Activated naive CD4-positive, alpha-beta T cell treated with anti-CD3 and anti-CD28 coated beads for 36 hours (primary cell): ENCODE measurements at places on chromosomes 5 and 9. TPM values are rescaled to one million over a fixed set of nuclear protein-coding genes. Genes with fewer than 3 reads are reported as not detected.

Gene CTXN3
- total RNA-seq = not detected

Gene ACSL6
- total RNA-seq = 2.4 TPM

Gene SMIM23
- not detected for total RNA-seq

DNA sequence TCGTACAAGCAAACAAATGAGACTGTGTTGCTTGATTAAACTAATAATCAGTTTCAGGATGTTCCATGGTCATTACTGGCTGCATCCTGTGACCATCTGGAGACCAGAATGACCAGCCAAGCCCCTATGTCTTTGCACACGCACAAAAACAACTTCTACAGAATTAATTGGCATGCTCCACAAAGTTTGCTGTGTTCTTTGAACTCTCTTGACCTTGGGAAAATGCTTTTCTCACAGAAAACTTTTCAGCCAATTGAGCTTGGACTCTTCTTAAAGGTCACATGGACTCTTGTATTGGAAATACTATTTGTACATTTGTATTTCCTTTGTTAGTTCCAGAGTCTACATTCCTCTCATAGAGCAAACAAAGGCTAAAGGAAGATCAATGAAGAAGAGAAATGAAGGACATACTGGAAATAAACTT, 147.8 kb downstream of the ARRDC3 start:
- H3K27ac ChIP-seq = no peak overlapping the region
- peaks cover 2% of the 10 kb centered on the region for H3K4me1 ChIP-seq
- DNase-seq = no peak
- H3K4me3 ChIP-seq = no peak overlapping the region
- no peaks in the 10 kb centered on the region for H3K36me3 ChIP-seq

DNA sequence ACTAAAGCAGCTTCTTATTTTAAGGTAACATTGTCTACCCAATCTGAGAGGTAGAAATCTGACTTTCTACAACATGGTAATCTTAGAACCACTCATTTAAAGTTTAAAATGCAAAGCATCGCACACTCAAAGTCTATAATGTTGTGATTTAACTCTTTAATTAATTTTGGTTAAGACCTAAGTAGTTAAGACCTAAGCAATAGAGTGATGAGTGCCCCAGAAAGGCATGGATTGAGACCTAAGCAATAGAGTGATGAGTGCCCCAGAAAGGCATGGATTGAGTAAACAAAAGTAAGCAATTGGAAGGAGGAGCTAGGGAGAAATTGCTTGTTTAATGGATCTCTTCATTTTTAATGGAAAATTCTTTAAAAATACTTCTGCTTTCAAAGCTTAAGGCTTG, 86.8 kb downstream of the NLN start:
- H3K4me1 ChIP-seq = peaks cover 32% of the 10 kb centered on the region
- peaks cover 56% of the 10 kb centered on the region for H3K36me3 ChIP-seq
- DNase-seq = no peak
- H3K4me3 ChIP-seq = no peak overlapping the region

Gene IRX4
- total RNA-seq = not detected

DNA sequence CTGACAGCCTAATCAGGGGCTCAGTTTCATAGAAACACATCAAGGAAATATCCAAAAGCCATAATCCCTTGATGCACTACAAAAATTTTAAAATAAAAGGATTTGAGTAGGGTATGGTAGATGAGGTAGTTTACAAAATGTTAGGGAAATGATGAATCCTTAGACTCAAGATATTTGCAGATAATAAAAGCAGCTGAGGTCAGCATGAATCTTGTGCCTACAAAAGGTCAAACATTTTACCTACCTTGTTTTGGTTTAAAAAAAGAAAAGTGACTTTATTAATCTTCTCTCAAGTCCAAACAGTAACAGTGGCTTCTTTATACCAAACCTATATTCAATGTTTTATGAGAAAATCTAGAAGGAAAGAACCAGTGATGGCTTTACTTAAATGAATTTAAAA, 135.5 kb downstream of the BNC2 start:
- no peaks in the 10 kb centered on the region for H3K4me1 ChIP-seq
- no peak for DNase-seq
- no peaks in the 10 kb centered on the region for H3K36me3 ChIP-seq
- H3K27me3 ChIP-seq = peaks cover under 1% of the 10 kb centered on the region

Gene NME5
- not detected for total RNA-seq

DNA sequence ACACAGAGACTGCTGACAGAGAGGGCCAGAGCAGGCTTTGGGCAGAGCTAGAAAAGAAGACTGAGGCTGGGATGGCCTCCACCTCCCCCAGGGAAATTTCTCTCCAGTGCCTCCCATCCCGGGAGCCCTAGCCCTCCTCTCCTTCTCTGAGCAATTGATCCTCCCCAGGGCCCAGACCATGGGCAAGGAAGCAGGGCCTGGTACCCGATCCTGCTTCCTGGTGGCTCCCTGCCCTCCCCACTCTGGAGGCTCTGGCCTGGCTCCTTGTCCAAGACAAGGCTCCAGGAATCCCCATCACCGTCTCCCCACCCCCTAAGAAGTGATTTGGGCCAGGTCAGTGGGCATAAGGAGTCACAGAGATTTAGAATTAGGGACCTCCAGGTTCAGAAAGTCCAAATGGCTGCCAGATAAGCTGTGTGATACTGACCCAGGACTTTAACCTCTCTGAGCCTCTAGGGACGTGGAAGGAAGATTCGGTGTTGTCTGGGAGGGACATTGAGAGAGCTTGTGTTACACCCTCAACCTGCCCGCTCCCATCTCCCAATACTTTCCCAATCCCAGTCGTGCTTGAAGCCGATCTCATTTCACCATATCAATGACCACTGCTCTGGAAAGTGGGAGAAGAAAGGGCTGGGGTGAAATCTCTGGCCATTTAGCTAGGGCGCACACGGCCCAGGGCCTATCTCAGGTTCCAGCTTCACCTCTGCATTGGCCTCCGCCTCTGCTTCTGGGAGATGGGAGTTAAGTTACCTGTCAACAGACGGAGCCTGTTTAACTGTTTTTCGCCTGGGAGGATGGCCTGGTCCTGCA, 25.8 kb upstream of the KIF12 start:
- no peaks in the 10 kb centered on the region for H3K36me3 ChIP-seq
- peaks cover 2% of the 10 kb centered on the region for H3K27me3 ChIP-seq
- no peaks in the 10 kb centered on the region for H3K4me1 ChIP-seq
- no peak for DNase-seq

DNA sequence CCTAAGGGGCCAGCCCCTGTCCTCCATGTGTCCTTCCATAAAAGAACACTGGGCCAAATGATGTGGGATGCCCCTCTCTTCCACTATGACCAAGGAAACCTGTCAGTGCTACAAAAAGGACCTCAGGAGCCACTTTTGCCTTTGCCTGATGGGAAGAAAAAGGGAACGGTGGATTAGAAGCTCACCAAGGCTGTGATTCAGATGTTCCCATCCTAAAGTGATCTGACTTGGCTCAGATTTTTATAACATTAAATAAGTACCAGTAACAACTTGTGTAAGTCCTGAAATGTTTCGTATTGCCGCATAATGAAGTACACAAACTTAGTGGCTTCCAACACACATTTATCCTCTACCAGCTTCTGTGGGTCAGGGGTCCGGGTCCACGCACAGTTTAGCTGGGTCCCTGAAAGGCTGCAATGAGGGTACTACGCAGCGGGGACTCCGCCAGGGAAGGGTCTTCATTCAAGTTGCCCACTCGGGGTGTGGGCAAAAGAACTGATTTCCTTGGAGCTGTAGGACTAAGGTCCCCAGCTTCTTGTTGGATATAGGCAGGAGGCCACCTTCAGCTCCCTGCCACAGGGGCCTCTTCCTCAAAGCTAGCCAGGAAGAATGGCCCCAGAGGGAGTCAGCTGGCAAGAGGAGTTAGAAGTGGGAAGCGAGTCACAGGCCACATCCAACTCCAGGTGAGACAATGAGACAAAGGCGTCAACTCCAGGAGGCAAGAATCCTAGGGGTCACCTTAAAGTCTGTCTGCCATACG, 60.4 kb downstream of the RAPGEF1 start:
- peaks cover 2% of the 10 kb centered on the region for H3K36me3 ChIP-seq
- no peaks in the 10 kb centered on the region for H3K27me3 ChIP-seq
- H3K4me3 ChIP-seq = no peak overlapping the region
- DNase-seq = no peak
- H3K27ac ChIP-seq = no peak overlapping the region

- DNase-seq = peak; percentile 70
- H3K4me3 ChIP-seq = peak within 1 kb of the TSS; percentile 76
- H3K27me3 ChIP-seq = peaks cover 24% of the 10 kb centered on the region
- H3K27ac ChIP-seq = no peak within 1 kb of the TSS
Observed at GRCh38 chr9:86947146-86948073, at the start of gene GAS1. TSS of gene GAS1 (minus strand) at chr9:86947506. CDS start at chr9:86946779, 727 bp downstream.

DNA sequence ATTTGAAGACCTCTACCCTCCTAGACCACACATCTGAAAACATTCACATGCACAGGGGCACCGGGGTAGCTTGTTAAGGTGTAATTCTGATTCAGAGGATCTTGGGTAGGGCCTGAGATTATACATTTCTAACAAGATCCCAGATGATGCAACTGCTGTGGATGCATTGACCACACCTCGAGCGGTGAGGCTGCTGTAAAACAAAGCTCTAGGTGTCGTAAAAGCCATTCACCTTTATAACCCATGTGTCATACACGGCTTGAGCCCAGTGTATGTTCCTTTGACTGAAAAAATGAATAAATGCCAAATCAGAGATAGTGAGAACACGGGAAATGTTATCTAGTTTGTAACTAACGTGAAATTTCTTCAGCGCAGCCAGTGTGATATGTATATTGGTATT, 1578.2 kb upstream of the WWC1 start:
- H3K27ac ChIP-seq = no peak overlapping the region
- no peaks in the 10 kb centered on the region for H3K36me3 ChIP-seq
- H3K4me1 ChIP-seq = no peaks in the 10 kb centered on the region
- no peaks in the 10 kb centered on the region for H3K27me3 ChIP-seq
- no peak overlapping the region for H3K4me3 ChIP-seq

Gene PRUNE2
- not detected for total RNA-seq

GRCh38 chr9:109560470-109561132, 62.5 kb upstream of the PTPN3 start:
- no peak for DNase-seq
- H3K4me3 ChIP-seq = no peak overlapping the region
- no peaks in the 10 kb centered on the region for H3K36me3 ChIP-seq
- H3K27me3 ChIP-seq = peaks cover 7% of the 10 kb centered on the region
- no peaks in the 10 kb centered on the region for H3K4me1 ChIP-seq

DNA sequence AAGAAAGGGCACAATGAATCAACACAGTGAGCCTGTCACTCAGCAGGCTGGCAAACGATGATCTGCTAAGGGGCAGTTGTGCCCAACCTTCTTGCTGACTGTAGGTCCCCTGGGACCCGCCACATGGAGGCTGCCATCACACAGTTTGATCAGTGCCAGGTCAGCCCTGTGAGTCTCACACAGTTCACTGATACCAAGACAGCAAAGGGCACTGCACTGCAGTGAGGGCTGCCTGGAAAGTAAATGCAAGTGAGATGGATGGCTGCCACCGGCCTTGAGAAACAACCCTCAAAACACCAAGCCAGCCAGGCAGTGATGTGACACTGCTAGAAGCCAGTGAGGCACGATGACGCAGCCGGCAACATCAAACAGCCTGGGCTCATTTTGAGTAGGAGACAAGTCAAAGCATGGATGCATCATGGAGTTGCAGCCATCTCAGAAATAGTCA, 30.3 kb downstream of the FOXD1 start:
- H3K27ac ChIP-seq = no peak overlapping the region
- H3K36me3 ChIP-seq = no peaks in the 10 kb centered on the region
- peaks cover 75% of the 10 kb centered on the region for H3K27me3 ChIP-seq
- peaks cover 11% of the 10 kb centered on the region for H3K4me1 ChIP-seq
- H3K4me3 ChIP-seq = no peak overlapping the region
- peak; percentile 28 for DNase-seq

- H3K27me3 ChIP-seq = peaks cover 26% of the 10 kb centered on the region
- H3K36me3 ChIP-seq = no peaks in the 10 kb centered on the region
- H3K4me1 ChIP-seq = no peaks in the 10 kb centered on the region
- DNase-seq = peak; percentile 81
Observed at GRCh38 chr5:72018143-72018803, 89.0 kb upstream of the MAP1B start.

Gene GRIN1
- 0.35 TPM for total RNA-seq

DNA sequence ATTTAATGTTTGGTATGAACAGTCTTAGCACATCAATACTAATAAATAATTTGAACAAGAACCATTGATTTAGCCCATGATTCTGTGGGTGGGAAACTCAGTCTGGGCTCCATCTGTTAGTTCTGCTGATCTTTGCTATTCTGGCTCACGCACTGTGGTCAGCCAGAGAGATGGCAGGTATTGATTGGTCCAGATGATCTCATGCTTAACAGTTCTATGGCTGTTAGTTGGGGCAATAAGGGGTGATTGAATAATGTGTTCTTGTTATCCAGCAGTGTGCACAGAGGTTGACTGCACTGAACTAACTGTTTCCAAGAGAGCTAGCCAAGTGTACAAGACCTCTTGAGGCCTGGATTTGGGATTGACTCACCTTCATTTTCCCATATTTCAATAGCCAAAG, 824.3 kb downstream of the SEMA5A start:
- H3K27me3 ChIP-seq = no peaks in the 10 kb centered on the region
- DNase-seq = no peak
- no peaks in the 10 kb centered on the region for H3K36me3 ChIP-seq
- no peak overlapping the region for H3K27ac ChIP-seq
- H3K4me1 ChIP-seq = no peaks in the 10 kb centered on the region
- H3K4me3 ChIP-seq = no peak overlapping the region

- no peaks in the 10 kb centered on the region for H3K36me3 ChIP-seq
- H3K27me3 ChIP-seq = peaks cover 2% of the 10 kb centered on the region
- H3K4me1 ChIP-seq = no peaks in the 10 kb centered on the region
- no peak overlapping the region for H3K4me3 ChIP-seq
- DNase-seq = no peak
Observed at GRCh38 chr5:59557572-59557971, 336.0 kb downstream of the PDE4D start.

Gene FUT7
- total RNA-seq = not detected

Gene ADAMTS2
- not detected for total RNA-seq

- H3K36me3 ChIP-seq = no peaks in the 10 kb centered on the region
- H3K4me3 ChIP-seq = no peak overlapping the region
- H3K27ac ChIP-seq = no peak overlapping the region
- H3K4me1 ChIP-seq = no peaks in the 10 kb centered on the region
- H3K27me3 ChIP-seq = peaks cover 5% of the 10 kb centered on the region
Observed at GRCh38 chr5:35337340-35338156, 107.3 kb upstream of the PRLR start.

Gene GPX3
- not detected for total RNA-seq

DNA sequence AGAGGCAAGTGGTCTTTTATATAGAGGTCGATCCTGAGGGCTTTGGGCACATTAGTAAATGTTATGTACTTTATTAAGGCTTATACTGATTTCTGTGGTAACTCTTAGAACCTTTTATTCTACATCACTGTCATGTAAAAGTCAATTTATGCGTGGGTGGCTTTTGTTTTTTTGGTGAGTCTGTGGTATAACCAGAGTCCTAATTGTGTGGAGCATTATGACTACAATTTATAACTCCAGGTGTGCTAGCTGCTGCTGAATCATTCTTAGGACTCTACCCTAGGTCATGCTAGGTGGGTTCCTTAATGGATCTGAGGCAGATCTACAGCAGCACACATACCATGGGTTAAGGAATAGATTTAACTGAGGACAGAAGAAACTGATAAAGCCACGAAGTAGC, 33.9 kb upstream of the KCNN2 start:
- no peaks in the 10 kb centered on the region for H3K36me3 ChIP-seq
- no peak overlapping the region for H3K4me3 ChIP-seq
- no peaks in the 10 kb centered on the region for H3K4me1 ChIP-seq
- H3K27me3 ChIP-seq = no peaks in the 10 kb centered on the region

GRCh38 chr9:134252084-134252830, 74.0 kb upstream of the RXRA start:
- H3K4me1 ChIP-seq = no peaks in the 10 kb centered on the region
- DNase-seq = no peak

- H3K4me3 ChIP-seq = no peak overlapping the region
- no peak for DNase-seq
- H3K36me3 ChIP-seq = no peaks in the 10 kb centered on the region
- H3K27me3 ChIP-seq = peaks cover 4% of the 10 kb centered on the region
- peaks cover 20% of the 10 kb centered on the region for H3K4me1 ChIP-seq
- H3K27ac ChIP-seq = no peak overlapping the region
Observed at GRCh38 chr5:55905251-55905650, 54.1 kb downstream of the IL31RA start.
